Body of pancreas (tissue), 4 donors: ENCODE measurements at places on chromosomes 2 and 18. TPM values are rescaled to one million over a fixed set of nuclear protein-coding genes. Genes with fewer than 3 reads are reported as not detected.

- no peak for DNase-seq
Observed at GRCh38 chr2:225038231-225038523, 4.1 kb downstream of the DOCK10 start.

DNA sequence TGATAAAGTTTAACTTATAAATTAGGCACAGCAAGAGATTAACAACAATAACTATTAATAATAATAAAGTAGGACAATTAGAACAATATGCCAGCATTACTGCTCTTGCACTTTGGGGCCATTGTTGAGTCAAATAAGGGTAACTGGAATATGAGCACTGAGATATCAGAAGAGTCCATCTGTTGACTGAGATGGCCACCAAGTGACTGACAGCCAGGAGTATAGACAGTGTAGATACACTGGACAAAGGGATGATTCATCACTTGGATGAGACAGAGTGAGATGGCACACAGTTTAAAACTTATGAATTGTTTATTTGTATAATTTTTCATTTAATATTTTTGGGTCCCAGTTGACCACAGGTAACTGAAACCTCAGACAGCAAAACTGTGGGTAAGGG lies 20.0 kb downstream of the NAB1 start:
- no peak for DNase-seq

DNA sequence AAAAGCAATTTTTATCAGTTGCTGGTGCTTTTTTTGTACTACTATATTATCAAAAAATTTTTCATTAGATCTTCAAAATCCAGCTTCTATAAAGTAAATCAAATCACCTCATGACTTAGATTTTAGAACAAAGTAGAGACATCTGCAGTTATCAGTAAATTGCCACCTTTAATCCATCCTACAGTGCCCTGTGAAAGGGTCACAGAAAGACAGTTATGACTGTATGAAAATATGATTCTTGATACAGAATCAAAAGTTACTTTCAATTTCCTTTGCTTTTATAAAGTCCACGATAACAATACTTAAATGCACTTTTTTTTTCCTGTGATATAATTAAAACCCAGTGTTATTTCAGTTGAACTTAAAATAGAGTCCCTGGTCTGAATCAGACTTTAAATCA lies 61.4 kb downstream of the PRPF40A start:
- no peak for DNase-seq

ASIC4 gene
- not detected for total RNA-seq

TTL gene
- total RNA-seq = 18.1 TPM
